ENCODE measurements at places on chromosomes 11 and 22.

GRCh38 chr11:2801711-2802388 is 83.7 kb downstream of the CDKN1C start:
- no peak for DNase-seq

GRCh38 chr22:43625242-43625641 is 186.9 kb downstream of the EFCAB6 start:
- no peak for DNase-seq

DNA sequence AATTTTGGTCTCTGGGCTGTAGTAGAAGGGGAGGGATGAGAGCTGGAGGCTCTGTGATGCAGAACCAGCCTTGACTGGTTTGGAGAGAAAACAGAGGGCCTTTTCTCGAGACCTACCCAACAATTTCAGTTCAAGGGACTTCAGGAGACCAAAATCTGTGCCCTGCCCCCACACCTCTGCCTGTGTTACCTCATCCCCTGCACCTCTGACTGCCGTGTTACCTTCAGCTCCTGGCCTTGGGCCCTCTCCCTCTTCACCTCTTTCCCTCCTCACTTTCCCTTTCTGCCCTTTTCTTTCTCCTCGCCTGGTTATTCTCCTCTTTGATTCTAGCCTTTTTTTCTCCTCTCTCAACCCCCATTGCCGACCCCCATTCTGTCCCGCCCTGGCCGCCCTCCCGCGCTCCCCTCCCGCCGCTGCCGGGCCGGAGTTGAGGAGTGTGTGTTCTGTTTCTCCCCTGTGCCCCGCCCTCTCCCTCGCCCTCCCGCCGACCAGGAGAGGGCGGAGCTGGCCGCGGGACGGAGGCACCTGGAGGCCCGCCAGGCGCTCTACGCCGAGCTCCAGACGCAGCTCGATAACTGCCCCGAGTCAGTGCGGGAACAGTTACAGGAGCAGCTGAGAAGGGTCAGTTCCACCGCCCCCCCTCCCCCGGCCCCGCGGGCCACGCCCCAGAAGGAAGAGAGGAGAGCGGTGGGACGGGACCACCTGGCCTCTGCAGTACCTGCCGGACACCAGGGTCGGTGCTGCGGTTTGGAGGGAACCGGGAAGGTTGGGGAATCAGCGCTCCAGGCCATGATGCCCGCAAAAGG is 27.2 kb downstream of the PHLDB1 start:
- no peak for DNase-seq

- DNase-seq, result no peak
Observed at GRCh38 chr11:83455356-83455755, 169.2 kb upstream of the CCDC90B start.

DNA sequence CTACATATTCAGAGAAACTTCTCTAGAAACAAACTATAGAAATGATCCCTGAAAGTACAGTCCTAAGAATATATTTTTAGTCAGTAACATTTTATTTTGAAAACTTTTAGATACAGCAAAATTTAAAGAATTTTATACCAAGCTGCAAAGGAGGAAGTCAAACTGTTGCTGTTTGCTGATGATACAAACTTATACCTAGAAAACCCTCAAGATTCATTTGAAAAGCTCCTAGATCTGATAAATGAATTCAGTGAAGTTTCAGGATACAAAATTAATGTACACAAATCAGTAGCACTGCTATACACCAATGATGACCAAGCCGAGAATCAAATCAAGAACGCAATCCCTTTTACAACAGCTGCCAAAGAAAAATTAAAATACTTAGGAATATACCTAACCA is 10.1 kb downstream of the ZBTB44 start:
- no peak for DNase-seq

- DNase-seq, result no peak
Observed at GRCh38 chr11:82874646-82875523, 25.3 kb downstream of the PRCP start.

- no peak for DNase-seq
Observed at GRCh38 chr11:44875037-44875436, 75.6 kb downstream of the TP53I11 start.

GRCh38 chr11:114280696-114281095 is 15.5 kb upstream of the NNMT start:
- peak; percentile 48 for DNase-seq

GRCh38 chr11:118608360-118609227 is 1.2 kb downstream of the PHLDB1 start:
- DNase-seq, result peak; percentile 86

- DNase-seq, result no peak
Observed at GRCh38 chr11:116397602-116398084, 375.1 kb downstream of the BUD13 start.

GRCh38 chr11:92225125-92225567 is 528 bp downstream of the FAT3 start:
- DNase-seq, result no peak

GRCh38 chr22:46145361-46145851 is 4.9 kb upstream of the PPARA start:
- no peak for DNase-seq

DNA sequence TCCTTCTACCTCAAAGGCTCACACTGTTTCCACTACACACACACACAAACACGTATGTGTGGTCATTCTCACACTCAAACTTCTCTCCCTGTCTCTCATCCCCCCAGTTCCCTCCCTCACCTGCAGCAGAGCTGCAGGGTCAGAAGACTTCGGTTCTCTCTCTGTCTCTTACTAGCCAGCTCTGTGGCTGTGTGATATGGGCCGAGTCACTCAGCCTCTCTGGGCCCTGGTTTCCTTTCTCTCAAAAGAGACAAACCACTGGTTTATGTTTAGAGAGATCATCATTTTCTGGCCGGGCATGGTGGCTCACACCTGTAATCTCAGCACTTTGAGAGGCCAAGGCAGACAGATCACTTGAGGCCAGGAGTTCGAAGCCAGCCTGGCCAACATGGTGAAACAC is 21.1 kb downstream of the TSPAN18 start:
- DNase-seq, result no peak

GRCh38 chr22:42086051-42086450 is 4.5 kb downstream of the NDUFA6 start:
- DNase-seq, result no peak

DNA sequence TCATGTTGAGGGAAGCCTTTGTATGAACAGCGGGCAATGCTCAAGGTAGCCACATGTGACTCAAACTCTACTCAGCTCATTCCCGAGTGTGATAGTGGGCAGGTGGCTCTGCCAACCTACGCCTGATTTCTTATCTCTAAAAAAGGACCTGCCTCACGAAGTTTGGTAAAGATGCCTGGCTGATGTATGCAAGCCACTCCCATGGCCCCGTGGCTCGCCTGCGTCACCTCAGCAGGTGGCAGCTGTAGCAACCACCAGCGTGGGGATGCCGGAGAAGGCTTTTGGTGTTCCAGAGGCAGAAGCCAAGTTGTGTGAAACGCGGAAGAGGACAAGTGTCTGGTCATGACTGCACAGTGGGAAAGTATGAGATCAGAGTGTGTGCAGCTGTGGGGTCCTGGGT is 5.4 kb downstream of the FADS2 start:
- DNase-seq, result no peak

- DNase-seq, result no peak
Observed at GRCh38 chr22:32246166-32246565, 9.0 kb downstream of the SLC5A4 start.

GRCh38 chr11:121300972-121301699 is 8.6 kb downstream of the SC5D start:
- no peak for DNase-seq

- DNase-seq, result no peak
Observed at GRCh38 chr22:21573750-21574494, 6.4 kb downstream of the UBE2L3 start.

DNA sequence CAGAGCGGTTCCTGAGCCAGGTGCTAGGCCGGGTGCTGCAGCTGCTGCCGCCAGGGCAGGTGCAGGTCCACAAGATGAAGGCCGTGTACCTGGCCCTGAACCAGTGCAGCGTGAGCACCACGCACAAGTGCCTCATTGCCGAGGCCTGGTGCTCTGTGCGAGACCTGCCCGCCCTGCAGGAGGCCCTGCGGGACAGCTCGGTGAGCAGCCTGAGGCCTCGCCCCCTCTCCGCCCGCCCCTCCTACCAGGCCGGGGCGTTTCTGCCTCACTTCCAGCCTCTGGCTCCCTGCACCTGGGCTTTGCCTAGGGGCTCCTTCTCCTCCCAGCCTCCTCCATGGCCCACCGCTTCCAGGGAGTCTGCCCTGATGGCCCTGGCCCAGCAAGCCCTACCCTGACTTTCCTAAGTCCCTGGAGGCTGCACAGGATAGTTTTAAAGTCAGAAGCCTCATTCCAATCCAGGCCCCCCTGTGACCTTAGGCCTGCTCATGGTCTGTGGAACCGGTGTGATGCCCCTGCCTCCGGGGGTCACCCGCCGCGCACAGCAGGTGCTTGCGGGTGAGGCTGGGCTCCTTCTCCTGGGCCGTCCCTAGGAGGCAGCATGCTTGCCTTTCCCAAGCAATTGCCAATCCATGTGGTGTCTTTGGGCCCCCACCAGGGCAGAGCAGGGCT is 5.5 kb downstream of the TCIRG1 start:
- DNase-seq, result no peak

GRCh38 chr11:43937434-43938411 is 4.7 kb upstream of the C11orf96 start:
- peak; percentile 64 for DNase-seq

- no peak for DNase-seq
Observed at GRCh38 chr22:44604455-44604854, 97.5 kb upstream of the PRR5 start.

DNA sequence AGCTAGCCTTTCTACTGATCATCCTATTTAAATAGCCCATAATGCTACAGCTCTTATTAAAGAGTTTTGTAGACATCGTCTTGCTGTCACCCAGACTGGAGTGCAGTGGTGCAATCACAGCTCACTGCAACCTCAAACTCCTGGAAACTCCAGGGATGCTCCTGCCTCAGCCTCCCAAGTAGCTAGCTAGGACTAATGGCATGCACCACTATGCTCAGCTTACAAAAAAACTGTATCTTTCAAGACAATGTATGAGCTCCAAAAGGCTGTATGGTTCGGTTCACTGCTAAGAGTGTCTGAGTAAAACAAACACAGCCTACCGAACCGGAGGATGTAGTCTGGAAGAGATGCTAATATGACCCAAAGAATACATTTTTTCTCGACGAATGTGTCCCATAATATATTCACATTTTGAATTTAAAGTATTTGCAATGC is 2.6 kb downstream of the TAF1D start:
- DNase-seq, result no peak
